Retinal pigment epithelial cell (primary cell): ENCODE measurements at places on chromosomes 1 and 21.

- DNase-seq, result no peak
Observed at GRCh38 chr21:31284797-31285397, 59.2 kb downstream of the TIAM1 start.

- peak; percentile 22 for DNase-seq
Observed at GRCh38 chr1:34786521-34787325, 5.7 kb downstream of the GJB3 start.

DNA sequence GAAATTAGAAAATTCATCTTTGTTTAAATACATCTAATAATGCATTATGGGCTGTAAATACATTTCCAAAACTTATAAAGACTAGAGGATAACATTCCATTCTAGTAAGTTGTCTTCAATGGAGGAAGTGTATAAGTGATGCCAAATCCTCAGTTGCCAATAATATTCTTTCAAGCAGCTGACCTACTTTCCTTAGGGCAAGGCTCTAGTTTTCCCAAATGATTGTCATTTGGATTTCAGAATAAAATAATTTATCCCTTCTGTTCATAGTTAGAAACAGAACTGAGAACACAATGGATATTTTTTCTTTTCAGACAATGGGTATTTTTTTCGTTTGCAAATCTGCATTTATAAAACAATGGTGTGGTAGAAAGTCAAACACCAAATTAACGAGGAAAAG is 354.9 kb upstream of the ADAMTS5 start:
- DNase-seq, result no peak

DNA sequence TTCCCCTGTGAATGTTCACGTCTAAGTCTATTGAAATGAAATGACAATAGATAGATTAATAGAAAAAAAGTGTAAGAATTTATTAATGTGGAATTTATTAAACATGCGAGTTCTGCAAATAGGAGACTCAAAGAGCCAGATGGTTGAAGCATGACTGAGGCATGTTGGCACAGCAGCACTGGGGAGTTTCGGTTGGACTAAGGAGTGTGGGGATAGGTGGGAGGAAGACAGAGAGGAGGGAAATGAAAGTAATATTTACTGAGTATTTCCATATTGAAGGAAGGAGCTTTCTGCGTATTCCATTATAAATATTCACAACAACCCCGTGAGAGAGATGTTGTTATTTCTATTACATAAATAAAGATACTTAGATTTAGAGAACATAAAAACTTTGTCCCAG is 79.5 kb upstream of the ZNF644 start:
- DNase-seq, result no peak

DNA sequence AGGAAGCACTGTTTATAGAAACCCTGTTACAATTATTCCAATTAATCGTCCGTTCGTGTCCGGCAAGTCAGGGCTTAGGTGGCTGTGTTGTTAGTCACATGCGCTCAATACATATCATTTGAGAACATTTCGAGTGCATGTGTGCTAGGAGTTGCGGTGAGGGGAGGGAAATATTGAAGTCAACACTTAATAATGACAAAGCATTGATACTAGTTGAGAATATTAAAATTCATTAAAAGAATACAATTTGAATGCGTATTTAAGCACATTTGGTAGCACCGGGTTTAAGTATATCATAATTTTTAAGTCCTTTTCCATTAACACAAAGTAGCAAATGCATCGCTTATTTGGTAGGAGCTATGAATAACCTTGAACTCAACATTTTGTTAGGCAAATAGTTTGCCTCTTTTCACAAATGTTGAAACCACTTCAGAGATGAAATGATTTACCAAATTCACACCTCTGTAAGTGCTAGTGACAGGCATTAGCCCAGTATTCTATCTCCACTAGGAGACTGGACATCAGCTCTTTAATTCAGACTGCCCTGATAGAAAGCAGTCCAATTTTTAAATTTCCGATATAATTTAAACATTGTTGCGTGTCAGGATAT is 1.1 kb upstream of the SERBP1 start:
- DNase-seq, result no peak

DNA sequence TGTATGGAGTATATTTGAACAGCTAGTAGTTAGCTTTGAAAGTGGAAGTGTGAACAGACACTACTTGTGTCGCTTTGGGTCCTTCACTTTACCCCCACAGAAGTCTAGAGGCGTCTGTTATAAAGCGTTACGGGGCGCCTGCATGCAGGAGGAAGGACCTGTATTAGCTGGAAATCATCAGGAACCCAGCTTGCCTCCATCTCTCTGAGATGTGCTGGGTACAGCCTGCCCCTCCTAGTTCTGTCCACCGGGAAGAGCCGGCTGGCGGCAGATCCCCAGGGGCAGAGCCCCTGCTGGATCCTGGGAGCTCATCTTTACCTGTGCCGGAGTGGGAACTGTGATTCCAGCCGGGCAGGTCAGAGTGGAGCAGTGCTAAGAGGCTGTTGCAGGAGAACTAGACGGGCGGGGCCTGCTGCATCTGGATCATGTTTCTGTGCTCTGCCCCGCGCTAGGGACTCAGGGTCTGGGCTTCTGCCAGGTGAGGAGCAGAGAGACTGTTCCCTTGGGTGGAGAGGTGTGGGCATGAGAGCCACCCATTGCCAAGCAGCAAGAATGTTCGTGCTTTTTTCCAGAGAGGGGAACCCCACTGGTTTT is 22.3 kb upstream of the SPSB1 start:
- DNase-seq, result no peak

DNA sequence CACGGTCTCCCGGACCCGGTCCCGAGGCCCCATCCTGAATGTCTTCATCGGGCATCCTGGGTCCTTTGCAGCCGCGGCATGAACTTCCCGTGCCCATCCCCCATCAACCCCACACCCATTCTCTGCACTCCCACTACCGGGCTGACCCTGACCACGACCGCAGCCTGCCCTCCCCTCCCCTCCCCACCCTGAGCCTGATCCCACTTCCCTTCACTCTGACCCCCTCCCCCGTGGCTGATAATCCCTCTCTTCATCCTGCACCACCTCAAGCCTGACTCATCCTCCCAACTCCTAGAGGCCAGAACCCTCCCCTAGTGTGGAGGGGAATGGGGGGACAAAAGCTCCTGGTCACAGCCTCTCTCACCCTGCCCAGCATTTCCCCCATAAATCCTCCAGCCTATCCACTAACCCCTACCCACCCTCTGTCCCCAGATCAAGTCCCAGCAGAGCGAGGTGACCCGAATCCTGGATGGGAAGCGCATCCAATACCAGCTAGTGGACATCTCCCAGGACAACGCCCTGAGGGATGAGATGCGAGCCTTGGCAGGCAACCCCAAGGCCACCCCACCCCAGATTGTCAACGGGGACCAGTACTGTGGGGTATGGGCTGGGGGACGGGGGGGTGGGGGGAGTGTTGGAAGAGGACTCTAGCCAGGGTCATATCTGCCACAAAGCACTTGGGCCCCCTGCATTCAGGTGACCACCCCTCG is 602 bp downstream of the SH3BGRL3 start:
- DNase-seq, result no peak

DNA sequence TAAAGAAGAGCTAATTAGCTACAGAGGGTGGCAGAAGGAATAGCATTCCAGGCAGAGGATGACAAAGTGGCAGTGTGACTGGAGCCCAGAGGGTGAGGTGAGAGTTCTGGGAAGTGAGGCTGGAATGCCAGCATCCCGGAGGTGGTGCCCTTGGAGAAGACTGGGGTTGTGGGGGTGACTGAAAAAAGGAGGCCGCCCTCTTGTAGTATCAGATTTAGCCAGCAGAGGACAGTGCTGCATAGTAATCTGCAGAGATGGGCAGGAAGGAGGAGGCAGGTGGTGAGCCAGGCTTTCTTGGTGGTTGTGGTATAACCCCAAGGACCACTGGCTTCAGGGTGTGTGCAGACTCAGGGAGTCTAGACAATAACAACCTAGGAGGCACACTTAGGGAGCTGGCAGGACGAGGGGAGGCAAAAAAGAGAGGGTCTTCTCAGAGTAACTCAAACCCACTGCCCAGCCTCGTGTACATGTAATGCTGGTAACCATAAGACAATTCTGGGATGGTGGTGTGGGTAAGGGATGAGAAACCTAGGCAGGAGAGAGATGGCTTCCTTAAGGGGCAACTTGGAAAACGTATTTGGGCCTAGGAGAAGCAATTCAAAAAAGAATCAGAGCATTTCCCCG is 30.5 kb downstream of the MROH7 start:
- DNase-seq, result no peak

DNA sequence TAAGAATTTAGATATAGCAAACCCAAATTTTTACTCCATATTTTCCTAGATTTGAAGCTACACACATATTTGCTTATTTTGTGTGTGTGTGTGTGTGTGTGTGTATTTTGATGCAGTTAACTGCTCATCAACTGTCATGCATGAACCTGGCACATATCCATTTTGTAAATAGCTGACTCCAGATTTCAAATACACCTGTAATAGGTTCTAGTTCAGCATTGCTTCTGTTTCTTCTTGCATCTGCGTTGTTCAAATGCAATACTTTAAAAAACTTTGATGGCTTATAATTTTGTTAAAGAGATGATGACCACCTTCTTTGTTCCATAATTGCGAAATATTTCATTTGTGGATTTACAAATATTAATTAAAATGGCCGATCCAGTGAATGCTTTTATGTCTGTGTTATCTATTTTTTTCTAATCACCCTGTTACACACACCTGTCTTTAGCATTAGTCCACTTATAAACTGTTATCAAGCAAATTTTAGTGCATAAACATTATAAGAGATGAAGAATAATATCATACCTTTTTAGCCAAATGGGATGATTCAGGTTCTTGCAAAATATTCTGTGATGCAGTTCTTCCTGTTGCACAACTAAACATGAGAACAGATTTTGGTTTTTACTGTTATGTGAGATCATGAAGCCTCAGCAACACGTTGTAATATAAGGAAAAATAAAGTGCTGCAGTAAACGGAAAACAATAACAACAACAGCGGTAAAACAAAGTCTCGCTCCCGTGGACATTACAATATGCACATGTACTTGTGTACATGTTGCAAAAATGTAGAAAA is 12.7 kb upstream of the S100A11 start:
- no peak for DNase-seq
